A549 treated with AZD2906 at 1 μM for 4 hours (cell line): ENCODE measurements at places on chromosomes 6 and 20. TPM values are rescaled to one million over a fixed set of nuclear protein-coding genes. Genes with fewer than 3 reads are reported as not detected.

CCN6 gene
- not detected in 5 replicates for total RNA-seq

CSNK2A1 gene
- 125 to 154 TPM (median 141 TPM) in 5 replicates for total RNA-seq

FOXS1 gene
- 0.21 to 0.53 TPM (median 0.30 TPM) in 5 replicates for total RNA-seq

NT5DC1 gene
- 23.1 to 27.2 TPM (median 26.8 TPM) in 5 replicates for total RNA-seq

KHDC1L gene
- 0.22 to 0.33 TPM (median 0.26 TPM) in 5 replicates for total RNA-seq

CDH26 gene
- 0.05 to 0.20 TPM (median 0.12 TPM) in 4 of 5 replicates, not detected in the other for total RNA-seq

CST1 gene
- 0.80 to 2.1 TPM (median 1.2 TPM) in 5 replicates for total RNA-seq

FAM83D gene
- total RNA-seq: 57.5 to 70.7 TPM (median 65.5 TPM) in 5 replicates

OPRM1 gene
- total RNA-seq: not detected in 5 replicates

ZBTB9 gene
- 10.0 to 11.6 TPM (median 10.9 TPM) in 5 replicates for total RNA-seq

BAG2 gene
- total RNA-seq: 6.8 to 7.5 TPM (median 7.2 TPM) in 5 replicates

MYLK4 gene
- 0.07 to 0.13 TPM (median 0.09 TPM) in 5 replicates for total RNA-seq

NDUFAF5 gene
- total RNA-seq: 26.7 to 36.4 TPM (median 34.0 TPM) in 5 replicates

BPIFA1 gene
- not detected in 5 replicates for total RNA-seq

ZSCAN23 gene
- not detected in 5 replicates for total RNA-seq

TMEM74B gene
- total RNA-seq: 2.3 to 4.2 TPM (median 3.9 TPM) in 5 replicates

TSBP1 gene
- total RNA-seq: not detected in 5 replicates

CCN2 gene
- 157 to 273 TPM (median 207 TPM) in 5 replicates for total RNA-seq

WFDC10B gene
- not detected in 5 replicates for total RNA-seq

MRAP2 gene
- 1.2 to 1.8 TPM (median 1.6 TPM) in 5 replicates for total RNA-seq

LAMA4 gene
- total RNA-seq: 0.71 to 1.3 TPM (median 1.1 TPM) in 5 replicates

GOPC gene
- total RNA-seq: 13.6 to 17.6 TPM (median 15.8 TPM) in 5 replicates

IL17A gene
- not detected in 5 replicates for total RNA-seq

ELOVL2 gene
- 5.2 to 6.5 TPM (median 6.5 TPM) in 5 replicates for total RNA-seq
